ENCODE measurements at places on chromosomes 3 and 15. TPM values are rescaled to one million over a fixed set of nuclear protein-coding genes. Genes with fewer than 3 reads are reported as not detected.

ESYT3 gene
- 0.09 TPM for total RNA-seq

MAGI1 gene
- total RNA-seq, result 44.2 TPM

DZIP3 gene
- 5.1 TPM for total RNA-seq

AMIGO3 gene
- not detected for total RNA-seq

CFAP44 gene
- 2.6 TPM for total RNA-seq

PLXNB1 gene
- 22.6 TPM for total RNA-seq

Data from endothelial cell of coronary artery (primary cell).